ENCODE measurements at places on chromosomes 11 and 22.

DNA sequence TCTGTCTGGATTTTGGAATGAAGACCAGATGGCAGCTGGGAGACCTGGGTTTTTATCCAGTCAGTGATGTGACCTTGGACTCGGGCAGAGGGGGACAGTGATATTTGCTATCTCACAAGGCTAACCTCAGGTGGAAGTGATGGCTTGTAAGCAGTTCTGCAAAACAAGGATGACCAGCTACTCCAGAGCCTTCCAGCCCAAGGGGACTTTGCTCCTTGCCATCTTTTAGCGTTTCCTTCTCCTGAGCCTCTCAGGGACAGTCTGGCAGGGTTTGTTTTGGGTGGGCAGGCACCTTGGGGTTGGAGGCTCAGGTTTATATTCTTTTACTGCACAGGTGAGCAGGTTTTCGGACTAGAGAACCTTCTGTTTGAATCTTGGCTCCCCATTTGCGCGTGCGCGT, 9.5 kb upstream of the OSBP2 start:
- DNase-seq, result no peak

DNA sequence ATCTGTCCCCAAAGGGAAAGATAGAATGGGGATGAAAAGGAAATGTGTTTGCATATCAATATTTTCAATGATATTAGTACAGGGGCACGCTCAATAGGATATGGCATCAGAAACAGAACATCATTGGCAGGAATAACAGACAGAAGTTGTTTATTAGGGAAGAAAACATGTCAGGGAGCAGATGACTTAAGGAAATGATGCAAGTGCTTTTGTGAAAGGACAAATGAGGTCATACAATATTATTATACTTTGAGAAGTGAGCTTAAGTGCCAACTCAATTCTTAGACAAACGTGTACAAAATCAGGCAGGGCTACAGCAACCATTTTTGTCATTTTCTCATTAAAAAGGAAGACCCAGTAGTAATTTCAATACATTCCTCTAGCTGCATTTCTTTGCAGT, 388.4 kb downstream of the SOX6 start:
- DNase-seq, result no peak

GRCh38 chr11:108967571-108967970, 302.7 kb downstream of the DDX10 start:
- no peak for DNase-seq

GRCh38 chr22:41845380-41846267, 12.7 kb downstream of the SREBF2 start:
- no peak for DNase-seq

DNA sequence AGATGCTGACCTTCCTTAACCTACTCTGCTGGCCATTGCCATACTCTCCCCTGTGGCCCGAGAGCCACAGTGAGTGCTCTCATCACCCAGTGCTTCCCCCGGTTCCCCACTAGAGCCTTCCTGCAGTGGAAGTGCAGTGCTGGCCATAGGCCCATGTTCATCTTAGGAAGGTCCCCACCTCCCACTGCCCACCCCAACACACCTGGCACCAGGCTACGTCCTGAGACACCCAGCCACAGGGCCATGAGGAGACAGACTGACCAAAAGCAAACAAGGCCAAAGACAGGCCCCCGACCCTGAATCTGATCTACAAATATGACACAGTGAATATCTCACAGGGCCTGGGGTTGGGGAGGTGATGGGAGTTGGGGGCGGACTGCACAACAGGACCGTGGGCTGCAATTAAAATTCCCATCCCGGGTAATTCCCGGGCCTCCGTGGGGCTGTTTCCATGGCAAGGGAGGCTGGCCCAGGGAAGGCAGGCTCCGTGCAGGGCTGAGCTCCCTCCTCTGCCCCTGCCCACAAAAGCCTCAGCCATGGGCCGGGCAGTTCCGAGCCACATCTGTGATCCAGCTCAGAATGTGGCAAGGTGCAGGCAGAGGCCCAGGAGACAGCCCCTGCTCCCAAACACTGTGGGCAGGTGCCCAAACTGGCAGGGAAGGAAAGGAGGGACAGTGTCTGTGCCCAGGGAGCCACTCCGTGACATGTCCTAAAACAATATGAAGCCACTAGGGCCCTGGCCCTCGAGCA, 5.1 kb upstream of the CHST1 start:
- no peak for DNase-seq

DNA sequence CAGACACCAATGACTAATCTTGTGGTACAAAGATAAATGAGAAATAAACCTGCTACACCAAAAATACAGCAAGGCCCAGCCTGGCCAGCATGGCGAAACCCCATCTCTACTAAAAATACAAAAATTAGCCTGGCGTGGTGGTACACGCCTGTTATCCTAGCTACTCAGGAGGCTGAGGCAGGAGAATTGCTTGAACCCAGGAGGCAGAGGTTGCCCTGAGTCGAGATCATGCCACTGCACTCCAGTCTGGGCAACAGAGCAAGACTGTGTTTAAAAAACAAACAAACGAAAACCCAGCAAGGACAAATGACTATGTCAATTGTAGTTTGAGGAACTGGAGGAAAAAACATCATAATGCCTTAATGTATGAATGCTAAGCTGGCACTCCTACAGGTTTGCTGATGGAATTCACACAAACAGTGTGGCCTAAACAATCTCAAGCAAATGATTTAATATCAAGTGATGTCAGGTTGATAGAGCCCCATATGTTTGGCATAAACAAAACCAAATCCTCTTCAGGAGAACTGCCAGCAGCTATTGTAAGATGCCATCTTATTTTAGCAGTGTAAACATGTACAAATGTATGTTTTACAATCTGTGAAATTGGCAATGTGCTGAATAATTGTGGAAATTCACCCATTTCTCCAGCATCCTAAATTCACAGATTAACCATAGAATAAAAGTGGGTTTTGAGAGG, 20.0 kb downstream of the MMP7 start:
- DNase-seq, result no peak

DNA sequence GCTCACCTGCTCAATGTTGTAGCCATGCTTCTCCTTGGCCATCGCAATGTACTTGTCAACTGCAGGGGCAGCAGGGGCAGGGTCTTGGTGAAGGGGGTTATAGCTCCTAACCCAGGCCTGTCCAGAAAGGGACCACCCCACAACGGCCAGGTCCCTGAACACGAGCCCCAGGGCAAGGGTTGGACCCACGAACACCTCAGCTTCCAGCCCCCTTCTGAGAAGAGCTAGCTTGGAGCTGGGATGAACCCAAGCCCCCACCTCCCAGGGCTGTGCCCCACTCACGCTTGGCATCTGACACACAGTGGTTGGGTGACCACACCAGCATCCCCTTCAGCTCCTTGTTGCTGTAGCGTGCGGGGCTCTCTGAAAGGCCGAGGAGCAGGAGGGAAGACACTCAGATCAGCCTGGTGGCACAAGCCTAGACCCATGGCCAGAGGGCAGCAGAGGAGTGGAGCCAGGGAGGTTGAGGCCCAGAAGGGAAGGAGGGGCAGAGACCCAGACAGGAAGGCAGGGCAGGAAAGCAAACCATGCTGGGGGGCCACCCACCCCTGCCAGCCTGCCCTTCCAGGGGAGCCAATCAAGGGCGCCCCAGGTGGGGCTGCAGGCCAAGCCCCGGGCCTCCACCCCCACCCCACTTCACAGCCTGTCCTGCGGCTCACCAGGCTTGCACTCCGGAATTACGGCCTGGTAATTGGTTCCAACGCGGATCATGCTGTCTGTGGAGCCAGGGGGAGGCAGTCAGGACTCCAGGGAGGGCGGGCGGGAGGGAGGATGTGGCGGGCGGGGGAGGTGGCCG, 1.9 kb downstream of the RCOR2 start:
- DNase-seq, result no peak

GRCh38 chr22:17366830-17367229, 2.4 kb upstream of the CECR2 start:
- no peak for DNase-seq

GRCh38 chr11:64564947-64565889, 25.8 kb upstream of the SLC22A12 start:
- DNase-seq, result no peak

- DNase-seq, result no peak
Observed at GRCh38 chr22:40534379-40535188, 101.9 kb downstream of the MRTFA start.

DNA sequence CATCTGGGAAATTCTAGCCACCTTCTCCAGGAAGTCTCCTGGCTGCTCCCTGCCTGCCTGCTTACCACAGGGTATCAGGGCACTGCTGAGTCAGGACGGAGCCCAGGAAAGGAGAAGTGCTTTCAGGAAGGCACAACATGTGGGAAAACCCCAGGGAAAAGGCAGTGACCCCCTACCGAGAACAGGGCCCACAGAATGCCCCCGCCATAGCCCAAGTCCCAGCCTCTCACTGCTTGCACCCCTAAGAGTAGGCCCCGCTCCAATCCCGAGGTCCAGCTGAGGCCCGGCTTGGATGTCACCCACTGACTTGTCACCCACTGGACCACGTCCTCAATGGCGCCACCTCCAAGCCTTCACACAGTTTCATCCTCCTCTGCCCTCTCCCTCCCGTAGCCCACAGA, 34.1 kb downstream of the ARAP1 start:
- DNase-seq, result peak; percentile 32

- DNase-seq, result peak; percentile 48
Observed at GRCh38 chr11:9861860-9862725, 198.2 kb downstream of the SWAP70 start.

DNA sequence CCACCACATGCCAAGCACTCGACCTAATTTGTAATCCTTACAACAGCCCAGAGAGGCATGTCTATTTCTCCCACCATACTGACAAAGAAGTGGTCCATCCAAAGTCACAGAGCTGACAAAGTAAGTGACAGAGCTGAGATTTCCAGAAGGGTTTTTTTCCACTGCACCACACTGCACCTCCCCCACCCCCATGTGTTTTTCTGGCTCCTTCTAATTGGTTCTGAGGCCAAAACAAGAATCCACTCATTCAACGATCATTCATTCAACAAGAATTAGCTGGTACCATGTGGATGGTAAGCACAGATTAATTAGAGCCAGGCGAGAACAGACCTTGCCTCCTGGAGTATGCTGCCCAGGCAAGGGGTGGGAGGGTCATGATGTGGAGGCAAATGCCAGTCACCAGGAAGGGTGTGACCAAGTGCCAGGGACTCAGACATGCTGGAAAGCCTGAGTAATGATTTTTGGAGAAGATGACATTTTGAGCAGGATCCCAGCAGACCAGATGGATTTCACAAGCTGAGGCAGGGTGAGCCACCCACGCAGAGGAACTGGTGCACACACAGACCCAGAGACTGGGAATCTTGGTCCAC, 14.9 kb upstream of the PRG2 start:
- no peak for DNase-seq

GRCh38 chr22:19841641-19842392, 12.9 kb downstream of the GNB1L start:
- DNase-seq, result no peak

DNA sequence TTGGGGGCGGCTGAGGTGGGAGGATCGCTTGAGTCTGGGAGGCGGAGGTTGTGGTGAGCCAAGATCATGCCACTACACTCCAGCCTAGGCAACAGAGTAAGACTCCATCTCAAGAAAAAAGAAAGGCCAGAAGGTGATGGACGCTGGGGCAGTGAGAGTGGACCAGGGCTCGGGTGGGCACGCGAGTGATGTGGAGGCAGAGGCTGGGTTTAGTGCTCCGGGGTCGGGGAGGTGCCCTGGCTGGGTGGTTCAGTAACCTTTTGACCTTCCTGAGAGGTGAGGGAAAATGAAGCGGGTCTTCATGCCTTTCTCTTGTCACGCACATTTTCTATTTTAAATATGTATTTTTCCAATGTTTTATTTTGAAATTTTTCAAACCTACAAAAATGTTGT, 45.1 kb downstream of the ST14 start:
- no peak for DNase-seq

Measured in CD4-positive, alpha-beta T cell treated with Interleukin-4 for 1 hour (primary cell).